Osteoblast (primary cell): ENCODE measurements at places on chromosomes 16 and 17. TPM values are rescaled to one million over a fixed set of nuclear protein-coding genes. Genes with fewer than 3 reads are reported as not detected.

GRCh38 chr16:29810699-29811169 is 1.3 kb upstream of the PRRT2 start:
- H3K27ac ChIP-seq: peak overlapping the region; percentile 65
- peaks cover 54% of the 10 kb centered on the region for H3K4me1 ChIP-seq
- peak overlapping the region; percentile 76 for H3K4me3 ChIP-seq
- DNase-seq: no peak
- peaks cover 18% of the 10 kb centered on the region for H3K36me3 ChIP-seq
- no peaks in the 10 kb centered on the region for H3K27me3 ChIP-seq

- no peaks in the 10 kb centered on the region for H3K36me3 ChIP-seq
- DNase-seq: no peak
- no peaks in the 10 kb centered on the region for H3K4me1 ChIP-seq
Measured at GRCh38 chr16:67357561-67357960, 30.9 kb downstream of the LRRC36 start.

- H3K27ac ChIP-seq: no peak overlapping the region
- peaks cover 3% of the 10 kb centered on the region for H3K27me3 ChIP-seq
- DNase-seq: peak; percentile 14
- peaks cover 19% of the 10 kb centered on the region for H3K4me1 ChIP-seq
Measured at GRCh38 chr16:87809150-87809902, 43.5 kb upstream of the KLHDC4 start.

DNA sequence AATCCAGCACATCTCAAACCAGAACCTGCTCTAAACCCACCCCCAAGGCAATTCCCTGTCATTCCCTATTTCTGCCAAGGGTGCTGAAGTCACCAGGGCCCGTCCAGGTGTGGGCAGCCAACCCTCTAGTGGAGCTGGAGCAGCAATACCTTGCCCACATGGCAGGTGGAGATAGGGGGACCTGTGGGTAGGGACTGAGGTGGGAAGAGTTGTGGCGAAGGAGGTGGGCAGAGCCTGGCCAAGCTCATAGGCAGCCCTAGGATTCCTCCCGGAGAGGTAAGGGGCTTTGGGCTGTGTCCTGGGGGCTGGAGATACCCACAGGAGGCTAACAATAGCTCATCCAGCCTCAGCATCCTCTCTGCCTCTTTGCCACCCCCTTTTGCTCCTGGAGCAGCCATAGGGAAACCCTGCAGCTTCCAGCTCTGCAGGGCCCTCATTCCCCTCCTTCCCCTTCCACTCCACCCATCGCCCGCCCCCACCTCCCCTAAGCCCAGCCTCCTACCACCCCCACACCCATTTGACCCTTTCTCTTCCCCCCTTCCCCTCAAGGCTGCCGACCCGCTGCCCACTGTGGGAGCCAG is 30.4 kb upstream of the CRHR1 start:
- H3K4me3 ChIP-seq: no peak overlapping the region
- no peak for DNase-seq
- no peak overlapping the region for H3K27ac ChIP-seq
- no peaks in the 10 kb centered on the region for H3K36me3 ChIP-seq

DNA sequence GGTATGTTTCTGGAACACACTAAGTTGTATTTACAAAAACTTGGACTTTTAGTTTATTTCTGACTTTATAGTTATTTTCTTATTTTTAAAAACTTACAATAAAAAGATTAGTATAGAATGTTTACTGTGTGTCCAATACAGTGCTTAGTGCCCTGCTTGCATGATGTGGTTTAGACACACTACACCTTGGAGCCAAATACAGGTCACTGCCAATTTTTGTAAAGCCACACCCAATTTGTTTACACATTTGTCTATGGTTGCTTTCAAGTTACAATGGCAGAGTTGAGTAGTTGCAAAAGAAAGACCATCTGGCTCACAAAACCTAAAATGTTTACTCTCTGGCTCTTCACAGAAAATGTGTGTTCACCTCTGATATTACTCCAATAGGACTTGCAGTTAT is 807.1 kb downstream of the KCNJ2 start:
- no peak overlapping the region for H3K27ac ChIP-seq
- H3K4me3 ChIP-seq: no peak overlapping the region
- H3K27me3 ChIP-seq: no peaks in the 10 kb centered on the region

- no peaks in the 10 kb centered on the region for H3K27me3 ChIP-seq
- no peaks in the 10 kb centered on the region for H3K36me3 ChIP-seq
- no peaks in the 10 kb centered on the region for H3K4me1 ChIP-seq
- DNase-seq: peak; percentile 39
Measured at GRCh38 chr17:74305865-74306654, 20.0 kb upstream of the KIF19 start.

GRCh38 chr17:50308666-50309065 is 34.4 kb downstream of the TMEM92 start:
- no peak for DNase-seq
- no peak overlapping the region for H3K4me3 ChIP-seq
- H3K4me1 ChIP-seq: peaks cover 8% of the 10 kb centered on the region
- H3K27ac ChIP-seq: no peak overlapping the region

- no peaks in the 10 kb centered on the region for H3K4me1 ChIP-seq
- H3K27ac ChIP-seq: no peak overlapping the region
- peaks cover 5% of the 10 kb centered on the region for H3K27me3 ChIP-seq
- H3K4me3 ChIP-seq: no peak overlapping the region
- no peaks in the 10 kb centered on the region for H3K36me3 ChIP-seq
- DNase-seq: peak; percentile 51
Measured at GRCh38 chr17:79624718-79625478, 14.0 kb upstream of the RBFOX3 start.

- no peaks in the 10 kb centered on the region for H3K27me3 ChIP-seq
- no peaks in the 10 kb centered on the region for H3K36me3 ChIP-seq
Measured at GRCh38 chr16:51971184-51971583, 575.8 kb downstream of the TOX3 start.

DNA sequence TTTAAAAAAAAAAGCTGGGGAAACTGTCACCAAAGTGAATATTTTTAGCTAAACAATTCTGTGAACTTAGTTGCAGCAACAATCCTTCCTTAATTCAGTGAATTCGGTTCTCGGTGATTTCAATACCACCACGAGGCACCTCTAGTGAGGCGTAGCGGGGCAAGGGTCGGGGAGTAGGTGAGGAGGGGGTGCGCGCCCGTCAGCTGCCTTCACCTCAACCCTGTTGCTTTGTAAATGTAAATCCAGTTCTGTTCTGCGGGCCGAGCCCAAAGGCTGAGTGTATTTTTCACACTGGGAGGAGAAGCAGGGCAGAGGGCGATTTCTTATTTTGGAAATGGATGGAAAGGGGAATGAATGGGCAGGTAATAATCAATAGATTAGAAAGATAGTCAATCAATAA is 17.4 kb downstream of the SALL1 start:
- no peak overlapping the region for H3K27ac ChIP-seq
- no peak for DNase-seq
- no peaks in the 10 kb centered on the region for H3K36me3 ChIP-seq
- H3K4me3 ChIP-seq: no peak overlapping the region
- H3K4me1 ChIP-seq: no peaks in the 10 kb centered on the region

GRCh38 chr17:77802811-77803220 is 155.7 kb upstream of the TNRC6C start:
- no peak overlapping the region for H3K27ac ChIP-seq
- peaks cover 26% of the 10 kb centered on the region for H3K27me3 ChIP-seq
- H3K4me3 ChIP-seq: no peak overlapping the region
- H3K36me3 ChIP-seq: no peaks in the 10 kb centered on the region
- no peak for DNase-seq
- no peaks in the 10 kb centered on the region for H3K4me1 ChIP-seq

DNA sequence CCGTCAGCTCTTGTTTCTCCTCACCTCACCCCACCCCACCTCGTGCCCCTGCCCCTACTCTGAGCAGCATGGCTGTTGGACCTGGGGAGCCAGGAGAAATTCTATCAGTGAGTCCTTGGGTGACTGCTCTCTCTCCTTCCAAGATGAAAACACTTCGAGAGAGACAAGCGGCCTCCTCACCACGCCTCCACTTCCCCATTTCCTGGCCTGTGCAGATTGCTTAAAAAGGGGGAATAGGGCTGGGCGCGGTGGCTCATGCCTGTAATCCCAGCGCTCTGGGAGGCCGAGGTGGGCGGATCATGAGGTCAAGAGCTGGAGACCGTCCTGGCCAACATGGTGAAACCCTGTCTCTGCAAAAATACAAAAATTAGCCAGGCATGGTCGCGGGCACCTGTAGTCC is 9.5 kb downstream of the DLX4 start:
- DNase-seq: peak; percentile 30
- H3K27me3 ChIP-seq: peaks cover 16% of the 10 kb centered on the region
- H3K27ac ChIP-seq: no peak overlapping the region

DNA sequence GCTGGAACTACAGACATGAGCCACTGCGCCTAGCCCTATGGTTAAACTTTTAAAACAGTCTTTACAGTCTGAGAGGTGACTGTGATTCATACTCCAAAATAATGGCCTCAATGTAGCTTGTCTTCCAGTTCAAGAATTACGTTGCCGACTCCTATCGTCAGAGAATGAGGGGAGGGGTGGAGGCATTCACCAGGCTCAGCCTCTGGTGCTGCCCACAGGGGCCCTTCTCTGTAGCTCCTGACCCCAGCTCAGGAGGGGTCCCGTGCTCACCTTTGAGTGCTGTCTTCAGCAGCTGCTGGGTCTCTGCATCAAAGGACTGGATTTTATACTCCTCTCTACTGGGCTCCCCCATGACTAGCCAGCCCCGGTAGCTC is 1.2 kb downstream of the MIF4GD start:
- peaks cover 12% of the 10 kb centered on the region for H3K36me3 ChIP-seq
- H3K4me3 ChIP-seq: peak overlapping the region; percentile 90

DNA sequence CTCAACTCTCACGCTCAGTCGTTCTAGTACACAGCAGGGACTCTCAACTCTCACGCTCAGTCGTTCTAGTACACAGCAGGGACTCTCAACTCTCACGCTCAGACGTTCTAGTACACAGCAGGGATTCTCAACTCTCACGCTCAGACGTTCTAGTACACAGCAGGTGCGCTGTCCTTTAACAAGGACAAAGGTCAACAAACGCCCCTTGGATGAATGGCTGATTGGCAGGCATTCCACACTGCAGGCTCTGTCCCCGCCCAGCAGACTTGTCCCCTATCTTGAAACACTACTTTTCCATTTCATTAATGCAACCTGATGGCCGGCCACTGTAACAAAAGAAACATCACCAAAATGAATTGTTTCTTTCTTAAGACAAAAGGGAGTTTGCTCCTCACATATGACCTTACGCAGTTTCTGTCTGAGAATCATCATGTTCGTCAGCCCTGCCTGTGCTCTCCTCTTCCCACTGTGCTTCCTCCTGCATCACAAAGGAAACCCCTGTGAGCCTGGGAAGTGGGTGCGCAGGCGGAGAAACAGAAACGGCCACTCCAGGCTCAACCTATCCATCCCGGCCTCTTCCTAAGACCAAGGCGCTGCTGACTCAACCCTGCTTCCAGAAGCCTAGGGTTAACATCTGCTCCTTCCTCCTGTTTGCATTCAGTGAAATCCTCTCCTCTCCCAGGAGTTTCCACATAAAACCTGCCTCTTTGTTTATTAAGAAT is 59.8 kb downstream of the ANKRD11 start:
- peaks cover 6% of the 10 kb centered on the region for H3K36me3 ChIP-seq
- H3K27ac ChIP-seq: peak overlapping the region; percentile 66
- peak overlapping the region; percentile 13 for H3K4me3 ChIP-seq
- DNase-seq: no peak
- H3K27me3 ChIP-seq: no peaks in the 10 kb centered on the region

GRCh38 chr17:78383725-78384471 is 5.4 kb downstream of the PGS1 start:
- no peak overlapping the region for H3K4me3 ChIP-seq
- no peaks in the 10 kb centered on the region for H3K27me3 ChIP-seq
- H3K4me1 ChIP-seq: peaks cover 61% of the 10 kb centered on the region
- peak; percentile 97 for DNase-seq

DNA sequence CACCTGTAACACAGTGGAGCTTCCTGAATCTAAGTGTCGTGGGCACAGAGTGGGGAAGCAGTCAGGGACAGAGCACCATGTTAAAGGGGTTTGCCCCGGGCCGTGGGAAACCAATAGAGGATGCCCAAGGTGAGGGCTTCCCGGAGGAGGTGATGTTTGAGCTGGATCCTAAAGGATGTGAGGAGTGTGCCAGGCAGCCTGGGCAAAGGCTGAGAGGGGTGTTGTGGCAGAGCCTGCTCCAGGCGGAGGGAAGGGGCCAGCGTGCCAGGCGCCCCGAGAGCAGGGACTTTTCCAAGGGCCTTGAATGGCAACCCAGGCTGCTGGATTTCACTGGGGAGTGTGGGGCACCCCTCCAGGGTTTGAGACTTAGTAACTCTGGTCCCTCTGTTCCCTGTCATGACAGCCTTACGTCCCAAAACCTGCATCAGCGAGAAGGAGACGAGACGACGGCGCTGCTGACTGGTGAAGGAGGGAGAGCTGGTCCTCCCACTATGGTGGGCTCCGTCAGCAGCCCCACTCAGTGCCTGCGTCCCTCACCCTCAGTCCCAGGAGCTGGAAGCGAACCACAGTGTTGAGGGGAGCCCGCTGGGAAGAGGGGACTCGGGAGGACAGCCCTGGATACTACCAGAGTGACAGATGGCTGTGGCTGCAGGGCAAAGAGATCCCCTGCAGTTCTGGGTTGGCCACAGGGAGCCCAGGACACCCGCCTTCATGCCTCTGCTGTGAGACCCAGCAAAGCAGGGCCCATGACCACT is 228.4 kb downstream of the KATNIP start:
- no peaks in the 10 kb centered on the region for H3K36me3 ChIP-seq
- no peak overlapping the region for H3K4me3 ChIP-seq
- DNase-seq: peak; percentile 62
- H3K4me1 ChIP-seq: no peaks in the 10 kb centered on the region
- H3K27ac ChIP-seq: no peak overlapping the region
- no peaks in the 10 kb centered on the region for H3K27me3 ChIP-seq

DNA sequence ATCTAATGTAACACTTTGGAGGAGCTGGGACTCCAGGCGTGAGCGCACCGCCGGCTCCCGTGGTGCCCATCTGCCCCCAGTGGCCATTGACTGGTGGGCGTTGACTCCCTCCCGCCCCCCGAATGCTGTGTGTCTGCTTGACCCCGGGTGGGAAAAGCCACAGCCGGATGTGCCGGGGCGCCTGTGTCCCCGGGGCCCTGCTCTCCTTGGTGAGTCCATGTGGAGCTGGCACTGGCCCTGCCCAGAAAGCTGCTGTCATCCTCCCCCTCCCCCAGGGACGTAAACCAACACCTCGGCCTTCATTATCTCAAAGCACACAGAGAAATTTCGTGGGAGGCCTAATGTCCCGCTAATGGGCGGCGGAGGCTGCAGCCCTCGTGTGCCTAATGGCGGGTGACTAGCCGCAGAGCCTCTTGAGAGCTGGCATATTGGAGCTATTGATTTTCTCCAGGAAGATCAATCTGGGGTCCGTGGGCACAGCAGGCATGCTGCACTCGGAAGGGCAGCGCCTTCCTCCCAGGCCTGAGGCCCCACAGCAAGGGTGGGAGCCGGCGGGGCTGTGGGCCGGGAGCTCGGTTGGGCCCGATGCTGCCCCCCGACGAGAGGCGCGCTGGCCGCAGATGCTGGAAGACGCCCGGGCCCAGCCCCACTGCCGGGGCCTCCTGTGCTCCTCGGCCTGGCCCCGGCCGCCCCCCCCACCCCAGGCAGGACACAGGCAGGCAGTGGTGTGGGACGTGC is 4.0 kb upstream of the PERCC1 start:
- H3K4me1 ChIP-seq: no peaks in the 10 kb centered on the region
- H3K36me3 ChIP-seq: no peaks in the 10 kb centered on the region
- H3K4me3 ChIP-seq: no peak overlapping the region

SOST gene
- not detected in 2 replicates for total RNA-seq

CCDC144A gene
- total RNA-seq: 11.2 and 28.0 TPM in 2 replicates

CES1 gene
- 2.9 and 5.6 TPM in 2 replicates for total RNA-seq

SLC6A2 gene
- total RNA-seq: not detected in 2 replicates

SPATA20 gene
- total RNA-seq: 126 and 142 TPM in 2 replicates

KCTD11 gene
- total RNA-seq: 11.5 and 11.9 TPM in 2 replicates

SPNS2 gene
- under 0.01 TPM in 2 replicates for total RNA-seq

IRX3 gene
- 68.4 and 71.7 TPM in 2 replicates for total RNA-seq

MT1F gene
- 2.1 and 3.3 TPM in 2 replicates for total RNA-seq

KRT25 gene
- total RNA-seq: not detected in 2 replicates

DHRS7C gene
- total RNA-seq: not detected in 2 replicates
